ENCODE measurements at places on chromosomes 12 and 14.

- no peak for DNase-seq
Observed at GRCh38 chr14:52267501-52268278, at the start of gene PTGDR. Gene PTGDR (plus strand): TSS chr14:52267698. CDS start chr14:52267815, 117 bp downstream.

- DNase-seq = no peak
Observed at GRCh38 chr14:104852280-104852663, 12.8 kb upstream of the CEP170B start.

DNA sequence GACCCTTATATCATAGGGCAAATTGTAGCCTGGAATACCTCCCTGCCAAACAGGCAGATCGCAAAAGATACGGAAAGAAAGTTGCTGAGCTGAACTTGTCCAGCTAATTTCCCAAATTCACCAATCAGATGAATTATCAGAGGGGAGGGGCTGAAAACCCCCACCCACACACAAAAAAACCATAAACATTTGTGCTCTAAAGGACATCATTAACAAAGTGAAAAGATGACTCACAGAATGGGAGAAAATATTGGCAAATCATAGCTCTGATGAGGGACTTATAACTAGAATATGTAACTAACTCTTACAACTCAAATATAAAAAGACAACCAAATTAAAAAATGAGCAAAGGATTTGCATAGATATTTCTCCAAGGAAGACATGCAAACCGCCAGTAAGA is 36.3 kb downstream of the PTHLH start:
- DNase-seq = no peak

DNA sequence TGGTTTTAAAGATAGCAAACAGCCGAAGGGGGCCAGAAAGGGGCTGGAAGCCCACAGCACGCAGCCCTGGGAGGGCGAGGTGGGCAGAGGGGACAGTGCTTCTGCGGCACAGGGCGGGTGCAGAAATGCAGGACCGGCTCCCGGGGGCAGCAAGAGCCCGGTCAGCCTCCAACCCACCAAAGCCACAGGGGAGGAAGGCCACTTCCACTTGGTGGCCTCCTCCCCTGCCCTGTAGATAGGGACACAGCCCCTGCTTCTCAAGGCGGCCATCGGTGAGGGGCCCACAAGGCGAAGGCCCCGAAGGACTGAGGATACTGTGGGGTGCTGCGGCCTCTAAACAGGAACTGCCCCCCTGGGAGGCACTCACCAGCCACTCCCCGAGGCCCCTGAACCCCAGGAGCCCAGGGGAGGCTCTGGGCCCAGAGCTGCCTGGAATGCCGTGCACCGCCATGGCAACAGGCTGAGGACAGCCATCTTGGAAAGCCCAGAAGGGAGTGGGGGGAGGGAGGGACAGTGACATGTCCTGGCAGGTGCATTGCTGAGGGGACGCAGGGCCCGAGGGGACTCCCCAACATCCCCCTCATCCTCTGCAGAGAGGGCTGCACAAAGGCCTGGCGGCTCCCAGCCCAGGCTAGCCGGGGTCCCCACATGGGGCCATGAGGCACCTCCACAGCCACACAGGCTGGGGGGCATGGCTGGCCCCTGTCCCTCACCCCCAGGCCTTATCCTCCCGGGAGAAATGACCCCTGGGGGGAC is 114.7 kb downstream of the NCOR2 start:
- no peak for DNase-seq

GRCh38 chr14:68439676-68440075 is 353.2 kb downstream of the ZFP36L1 start:
- DNase-seq = no peak

DNA sequence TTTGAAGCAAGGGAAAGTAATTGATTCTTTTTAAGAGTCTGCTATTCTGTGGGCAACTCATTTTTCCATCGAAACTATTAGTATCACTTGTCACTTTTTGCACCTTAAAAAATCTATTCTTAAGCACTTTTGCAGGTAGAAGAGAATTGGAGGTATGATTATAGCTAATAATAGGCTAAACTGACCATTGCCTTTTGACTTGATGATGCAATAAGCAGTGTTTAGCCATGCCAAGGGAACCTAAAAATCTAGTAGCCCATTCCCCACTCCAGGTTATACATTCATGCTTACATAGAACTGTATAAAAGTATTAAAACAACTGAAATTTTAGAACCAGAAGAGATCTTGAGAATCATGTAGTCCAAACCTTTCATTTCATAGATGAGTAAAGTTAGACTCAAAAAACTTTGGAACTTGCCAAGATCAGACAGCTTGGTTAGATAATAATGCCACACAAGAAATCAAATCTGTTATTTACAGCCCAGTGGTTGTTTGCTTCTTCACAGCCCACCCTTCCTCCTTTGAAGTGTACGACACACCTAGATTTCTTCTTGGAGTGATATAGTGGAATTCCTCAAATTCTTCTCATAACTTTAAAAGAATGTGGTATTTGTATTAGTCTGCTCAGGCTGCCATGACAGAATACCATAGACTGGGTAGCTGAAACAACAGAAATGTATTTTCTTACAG is 21.7 kb upstream of the GARIN2 start:
- DNase-seq = no peak

GRCh38 chr12:101666052-101666728 is 31.2 kb upstream of the CHPT1 start:
- DNase-seq = no peak

- DNase-seq = no peak
Observed at GRCh38 chr12:68378872-68379606, 46.9 kb upstream of the MDM1 start.

- DNase-seq = no peak
Observed at GRCh38 chr12:29024117-29024516, 125.0 kb upstream of the FAR2 start.

DNA sequence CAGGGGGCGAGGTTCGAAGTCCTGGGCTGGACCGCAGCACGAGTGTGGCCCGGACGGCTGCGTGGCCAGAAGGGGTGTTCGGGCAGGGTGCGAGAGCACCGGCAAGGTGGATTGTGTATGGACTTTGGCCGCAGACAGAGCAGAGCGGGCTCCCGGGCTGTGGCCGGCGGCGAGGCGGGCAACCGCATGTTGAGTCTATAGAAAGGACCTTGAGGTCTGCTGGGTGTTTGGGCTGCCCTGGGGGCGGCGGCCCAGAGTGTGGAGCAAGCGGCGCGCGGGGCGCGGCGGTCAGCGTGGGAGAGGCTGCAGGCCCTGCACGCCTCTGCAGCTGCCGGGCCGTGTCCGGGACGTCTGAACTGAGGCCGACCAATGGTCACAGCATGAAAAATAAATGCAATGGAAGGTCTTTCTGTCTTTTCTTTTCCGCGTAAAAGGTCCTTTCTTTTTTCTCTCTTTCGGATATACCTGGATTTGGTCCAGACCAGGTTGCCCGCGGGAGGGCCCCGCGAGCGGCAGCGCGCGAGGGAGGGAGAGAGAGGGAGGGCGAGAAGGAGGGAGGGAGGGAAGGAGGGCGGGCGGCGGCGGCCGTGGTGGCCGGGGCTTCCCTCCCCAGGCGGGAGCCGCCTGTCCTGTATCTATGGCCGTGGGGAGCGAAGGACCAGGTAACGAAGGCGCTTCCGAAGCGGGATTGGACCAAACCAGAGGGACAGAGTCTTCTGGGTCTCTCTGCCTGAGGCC is 5.5 kb upstream of the HOXC9 start:
- DNase-seq = no peak

DNA sequence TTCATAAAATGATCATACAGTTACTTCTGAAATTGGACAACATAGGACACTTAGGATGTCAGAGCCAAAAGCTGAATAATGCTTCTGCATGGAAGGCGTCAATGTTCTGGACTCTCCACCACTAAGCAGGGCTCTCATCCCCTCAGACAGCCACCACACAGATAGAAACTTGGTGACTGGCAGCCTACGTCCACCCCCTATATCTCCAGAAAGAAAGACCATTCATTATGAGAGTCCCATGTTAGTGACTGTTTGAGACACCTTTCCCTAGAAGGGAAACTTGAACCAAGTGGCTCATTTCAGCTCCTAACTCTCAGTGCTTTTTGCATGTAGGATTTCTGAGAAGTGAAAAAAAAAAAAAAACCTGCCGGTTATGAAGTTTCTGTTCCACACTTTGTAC is 251.0 kb upstream of the FKBP4 start:
- no peak for DNase-seq

DNA sequence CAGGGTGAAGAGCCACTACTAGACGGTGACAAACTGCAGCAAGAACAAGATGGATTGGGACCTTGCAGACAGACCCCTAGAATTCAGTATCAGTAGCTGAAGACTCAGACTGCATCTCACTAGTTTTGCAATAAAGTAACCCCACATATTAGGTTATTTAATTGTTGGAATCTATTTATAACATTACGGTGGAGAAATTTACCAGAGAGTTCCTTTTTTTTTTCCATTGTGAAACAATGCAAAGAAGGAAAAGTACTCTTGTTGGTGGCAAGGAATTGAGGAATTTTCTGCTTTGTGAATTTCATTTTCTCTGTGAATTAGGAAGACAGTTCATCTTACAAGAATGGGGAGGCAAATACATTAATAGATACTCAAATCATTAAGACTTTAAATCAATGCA is 185.7 kb upstream of the PPFIA2 start:
- no peak for DNase-seq
